ENCODE measurements at places on chromosomes 4 and X.

DNA sequence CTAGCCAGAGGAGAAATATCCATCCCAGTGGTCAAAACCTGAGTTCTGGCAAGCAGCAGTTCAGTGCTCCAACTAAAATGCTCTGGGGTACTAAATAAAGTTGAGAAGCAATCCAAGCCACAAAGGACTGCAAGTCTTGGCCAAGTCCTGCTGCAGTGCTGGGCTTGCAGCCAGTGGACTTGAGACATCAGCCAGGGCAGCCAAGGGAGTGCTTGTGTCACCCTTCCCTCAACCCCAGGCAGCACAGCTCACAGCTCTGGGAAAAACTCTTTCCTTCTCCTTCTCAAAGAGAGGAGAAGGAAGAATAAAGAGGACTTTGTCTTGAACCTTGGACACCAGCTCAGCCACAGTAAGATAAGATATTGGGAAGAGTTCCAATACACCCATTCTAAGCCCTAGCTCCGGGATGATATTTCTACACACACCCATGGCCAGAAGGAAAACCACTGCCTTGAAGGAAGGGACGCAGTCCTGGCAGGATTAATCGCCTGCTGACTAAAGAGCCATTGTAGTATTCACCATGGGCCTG is 99.8 kb downstream of the PTCHD1 start:
- DNase-seq = no peak

DNA sequence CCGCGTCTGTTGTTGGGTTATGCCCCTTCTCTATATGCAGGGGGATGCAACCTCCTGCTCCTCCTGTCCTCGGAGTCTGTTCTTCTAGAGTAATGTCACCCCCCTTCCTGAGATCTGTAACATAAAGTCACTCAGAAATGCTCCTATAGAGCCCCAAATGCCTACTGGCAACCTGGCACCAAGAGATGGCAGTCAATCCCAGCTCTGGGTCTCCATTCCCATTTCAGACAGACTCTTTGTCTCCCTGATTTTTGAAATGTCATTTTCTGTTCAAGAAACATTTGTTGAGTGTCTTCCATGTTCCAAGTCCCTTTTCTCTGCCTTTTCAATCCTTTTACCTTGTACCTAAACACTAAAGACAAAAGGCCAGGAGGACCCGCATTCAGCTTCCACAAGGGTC is 9.6 kb upstream of the PRDM8 start:
- DNase-seq = no peak

DNA sequence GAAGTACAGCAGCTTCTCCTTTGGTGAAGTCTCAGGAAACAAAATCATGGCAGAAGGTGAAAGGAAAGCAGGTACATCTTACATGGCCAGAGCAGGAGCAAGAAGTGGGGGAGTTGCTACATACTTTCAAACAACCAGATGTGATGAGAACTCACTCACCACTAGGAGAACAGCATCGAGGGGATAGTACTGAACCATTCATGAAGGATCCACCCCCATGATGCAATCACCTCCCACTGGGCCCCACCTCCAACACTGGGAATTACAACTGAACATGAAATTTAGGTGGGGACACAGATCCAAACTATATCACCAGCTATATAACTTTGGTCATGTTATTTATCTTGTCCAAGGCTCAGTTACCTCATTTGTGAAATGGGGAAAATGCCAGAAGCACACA is 159.4 kb downstream of the OPHN1 start:
- DNase-seq = no peak

- no peak for DNase-seq
Observed at GRCh38 chr4:48342606-48342880, 1.2 kb downstream of the SLAIN2 start.

DNA sequence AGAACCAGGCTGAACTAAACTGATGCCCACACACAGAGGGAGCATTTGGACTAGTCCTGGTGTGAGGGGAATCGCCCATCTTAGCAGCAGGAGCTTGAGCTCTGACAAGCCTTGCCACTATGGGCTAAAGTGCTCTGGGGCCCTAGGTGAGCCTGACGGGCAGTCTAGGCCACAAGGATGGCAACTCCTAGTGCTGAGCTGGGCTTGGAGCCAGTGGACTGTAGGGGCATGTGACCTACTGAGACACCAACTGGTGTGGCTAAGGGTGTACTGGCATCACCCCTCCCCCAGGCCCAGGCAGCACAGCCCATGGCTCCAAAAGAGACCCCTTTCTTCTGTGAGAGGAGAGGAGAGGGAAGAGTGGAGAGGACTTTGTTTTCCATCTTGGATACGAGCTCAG is 14.5 kb downstream of the CENPU start:
- DNase-seq = no peak

DNA sequence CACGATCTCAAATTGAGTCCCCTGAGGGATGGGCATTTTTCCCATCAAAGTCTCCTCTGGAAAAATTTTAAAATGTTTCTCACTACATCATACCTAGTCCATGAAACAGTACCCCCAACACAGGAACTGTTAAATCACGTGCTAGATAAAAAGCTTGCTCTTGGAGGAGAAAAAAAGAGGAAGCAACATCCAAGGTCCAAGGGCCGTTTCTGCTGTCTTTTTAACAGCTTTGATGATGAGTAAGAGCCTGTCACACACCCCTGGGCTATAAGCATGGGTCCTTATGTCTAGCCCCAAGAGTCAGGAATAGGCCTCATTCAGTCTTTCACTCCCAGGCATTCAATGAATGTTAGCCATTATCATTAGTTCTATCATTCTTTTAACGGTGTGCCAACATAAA is 128.9 kb downstream of the SH3KBP1 start:
- DNase-seq = no peak

GRCh38 chr4:7710576-7711306 is 228.9 kb downstream of the AFAP1 start:
- no peak for DNase-seq

DNA sequence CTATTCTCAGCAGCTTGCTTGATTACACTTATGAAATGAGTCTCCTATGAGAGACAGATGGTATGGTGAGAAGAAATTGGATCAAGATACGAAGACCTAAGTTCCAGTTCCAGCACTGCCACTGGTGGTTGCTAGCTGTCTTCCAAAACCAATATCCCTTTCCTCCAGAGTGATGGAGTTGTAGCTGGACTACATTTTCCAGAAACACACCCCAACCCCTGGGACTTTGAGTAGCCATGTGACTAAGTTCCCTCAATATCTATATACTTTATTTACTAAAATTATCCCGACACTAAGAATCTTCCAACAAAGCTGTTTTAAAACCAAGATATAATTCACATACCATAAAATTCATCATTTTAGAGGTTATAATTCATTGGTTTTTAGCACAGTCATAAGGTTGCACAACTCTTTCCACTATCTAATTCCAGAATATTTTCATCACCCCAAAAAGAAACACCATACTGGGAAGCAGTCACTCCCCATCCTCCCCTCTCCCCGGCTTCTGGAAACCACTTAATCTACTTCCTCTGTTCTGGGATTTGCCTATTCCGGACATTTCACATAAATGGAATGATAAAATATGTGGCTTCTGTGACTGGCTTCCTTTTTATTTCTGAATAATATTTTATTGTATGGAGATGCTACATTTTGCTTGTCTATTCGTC is 118.0 kb downstream of the MANBA start:
- no peak for DNase-seq

- no peak for DNase-seq
Observed at GRCh38 chr4:3679071-3679825, 86.9 kb upstream of the ADRA2C start.

DNA sequence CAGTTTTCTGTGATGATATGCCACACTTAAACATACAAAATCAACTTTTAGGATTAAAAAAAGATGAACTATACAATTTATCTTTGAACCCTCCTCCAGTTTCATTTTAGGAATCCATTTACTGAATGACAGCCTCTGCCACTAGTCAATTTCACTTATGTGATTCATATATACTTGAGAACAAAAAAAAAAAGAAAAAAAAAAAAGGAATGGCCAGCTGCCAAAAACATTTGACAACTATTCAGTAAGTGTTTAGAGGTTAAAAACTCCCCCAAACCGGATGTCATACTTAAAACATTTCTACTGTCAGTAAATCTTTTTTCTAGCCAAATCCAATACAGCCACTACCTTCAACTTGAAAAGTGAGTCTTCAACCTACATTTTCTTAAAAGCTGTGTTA is 266.7 kb upstream of the MAGEB2 start:
- no peak for DNase-seq

DNA sequence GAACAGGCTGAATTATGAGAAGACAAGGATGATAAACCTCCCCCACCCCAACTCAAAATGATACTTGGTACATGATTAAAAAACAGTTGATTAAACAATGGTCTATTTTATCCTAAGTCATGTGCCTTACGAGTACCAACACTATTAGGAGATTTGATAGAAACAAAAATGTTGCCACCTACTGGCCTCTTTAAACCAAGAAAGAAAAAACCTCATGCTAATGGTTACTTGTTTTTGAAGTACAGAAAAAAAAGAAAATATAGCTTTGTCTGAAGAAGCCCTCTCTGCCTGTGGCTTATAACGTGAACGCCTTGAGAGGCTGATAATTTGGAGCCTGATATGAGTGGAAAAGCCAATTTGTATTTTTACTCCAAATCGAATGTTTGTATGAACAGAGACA is 538.2 kb downstream of the DMD start:
- DNase-seq = no peak

GRCh38 chr4:96063639-96064038 is 223.7 kb downstream of the PDHA2 start:
- DNase-seq = no peak

DNA sequence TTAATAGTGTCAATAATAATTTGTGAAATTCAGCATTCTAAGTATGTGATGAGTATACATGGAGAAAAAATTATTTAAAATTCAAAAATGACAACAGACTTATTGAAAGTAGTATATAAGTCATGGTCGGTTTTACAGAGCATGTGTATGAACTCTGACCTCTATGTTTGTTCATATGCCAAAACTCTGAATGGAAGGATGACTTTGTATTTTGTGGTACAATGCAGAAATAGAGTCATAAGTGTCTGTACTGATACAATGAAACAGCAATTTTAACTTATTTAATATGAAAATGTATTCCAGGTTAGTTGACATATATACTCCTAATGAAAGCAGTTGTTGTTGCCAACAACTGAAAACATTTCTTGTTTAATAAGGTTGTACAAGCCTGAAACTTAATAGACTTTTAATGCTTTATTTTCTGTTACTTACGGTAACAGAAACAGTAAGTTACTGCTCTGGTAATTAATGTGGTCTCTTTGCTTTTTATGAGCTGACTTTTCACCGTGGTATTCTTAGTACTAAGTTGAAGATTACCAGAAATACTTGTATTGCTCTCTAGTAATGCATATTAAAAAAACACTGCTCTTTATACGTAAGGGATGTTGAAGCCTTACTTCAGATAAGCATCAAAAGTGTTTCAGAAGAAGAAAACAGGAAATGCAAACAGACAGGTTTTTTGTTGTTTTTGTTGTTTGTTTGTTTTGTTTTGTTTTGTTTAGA is 1.9 kb downstream of the UBE2K start:
- DNase-seq = no peak

DNA sequence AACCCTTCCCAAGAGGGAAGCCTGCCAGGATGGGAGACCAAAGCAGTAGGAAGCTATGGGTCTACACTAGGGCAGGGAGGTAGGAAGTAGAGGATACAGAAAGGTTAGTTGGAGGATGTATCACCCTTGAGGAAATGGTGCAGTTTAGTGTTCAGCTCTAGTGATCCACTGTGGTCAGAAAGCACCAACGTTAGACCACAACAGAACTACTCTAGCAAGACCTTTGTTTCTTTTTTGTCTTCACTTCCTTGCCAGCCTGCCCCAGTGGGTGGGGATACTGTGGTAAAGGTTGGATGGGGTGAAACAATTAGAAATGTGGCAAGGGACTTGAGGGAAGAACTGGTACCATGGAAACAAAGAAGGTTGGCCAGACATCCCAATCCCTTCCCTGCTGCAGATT is 83.3 kb downstream of the DDIT4L start:
- DNase-seq = no peak

DNA sequence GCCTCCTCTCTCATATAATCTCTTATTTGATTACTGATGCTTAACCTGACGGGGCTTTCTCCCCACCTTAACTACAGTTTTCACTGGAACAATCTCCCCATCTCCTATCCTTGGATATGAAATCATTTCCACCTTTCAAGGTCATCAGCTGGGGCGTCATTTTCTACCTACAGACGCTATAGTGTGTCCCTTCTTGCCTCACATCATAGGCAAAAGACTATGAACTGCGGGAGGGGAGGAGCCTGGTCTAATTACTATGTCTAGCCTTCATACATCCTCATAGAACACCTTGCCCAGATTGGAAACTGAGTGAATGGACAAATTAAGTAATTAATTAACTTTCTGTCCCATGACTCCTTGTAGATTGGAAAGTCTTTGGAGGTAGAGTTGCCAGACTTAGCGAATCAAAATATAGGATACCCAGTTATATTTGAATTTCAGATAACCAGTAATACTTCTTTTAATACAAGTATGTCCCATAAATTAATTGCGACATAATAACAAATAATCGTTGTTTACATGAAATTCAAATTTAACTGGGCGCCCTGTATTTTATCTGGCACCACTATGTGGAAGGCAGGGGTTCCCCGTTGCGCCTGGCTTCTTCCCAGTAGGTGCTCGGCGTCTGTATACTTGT is 752 bp upstream of the ATP6AP2 start:
- DNase-seq = no peak

- no peak for DNase-seq
Observed at GRCh38 chr4:176036585-176037205, 28.9 kb upstream of the WDR17 start.

DNA sequence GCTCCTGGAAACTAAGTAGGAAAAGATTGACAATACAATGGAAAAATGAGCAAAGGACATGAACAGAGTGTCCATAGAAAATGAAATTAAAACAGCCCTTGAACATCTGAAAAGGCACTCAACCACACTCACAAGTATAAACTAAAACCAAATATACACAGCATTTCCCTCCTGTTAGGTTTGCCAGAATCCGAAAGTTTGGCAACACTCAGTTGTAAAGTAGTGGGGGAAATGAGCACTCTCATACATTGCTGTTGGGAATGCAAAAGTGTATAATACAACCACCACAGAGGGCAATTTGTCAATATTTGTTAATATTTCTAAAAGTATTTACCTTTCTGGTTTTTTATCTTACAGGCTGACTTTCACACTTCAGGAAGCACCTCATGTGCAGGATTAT is 84.2 kb upstream of the TMEM164 start:
- no peak for DNase-seq

- DNase-seq = no peak
Observed at GRCh38 chrX:47179928-47180255, 13.7 kb upstream of the UBA1 start.

DNA sequence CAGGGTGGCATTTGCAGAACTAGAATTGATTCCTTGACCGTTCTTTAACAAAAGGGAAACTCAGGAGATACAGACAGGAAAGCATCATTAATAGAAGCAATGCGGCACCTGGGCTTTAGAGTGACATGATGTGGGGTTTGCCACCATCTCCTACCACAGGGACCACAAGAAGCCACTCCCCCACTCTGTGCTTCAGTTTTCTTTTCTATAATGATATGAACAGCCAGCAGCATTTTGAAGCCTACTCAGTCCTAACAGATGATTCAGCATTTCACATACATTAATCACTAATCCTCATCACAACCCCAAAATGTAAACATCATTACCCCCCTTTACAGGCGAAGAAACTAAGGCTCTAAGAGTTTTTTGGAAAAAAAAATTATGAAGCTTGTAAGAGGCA is 22.9 kb downstream of the CCDC149 start:
- no peak for DNase-seq
